ENCODE measurements at places on chromosomes 1 and 21.

DNA sequence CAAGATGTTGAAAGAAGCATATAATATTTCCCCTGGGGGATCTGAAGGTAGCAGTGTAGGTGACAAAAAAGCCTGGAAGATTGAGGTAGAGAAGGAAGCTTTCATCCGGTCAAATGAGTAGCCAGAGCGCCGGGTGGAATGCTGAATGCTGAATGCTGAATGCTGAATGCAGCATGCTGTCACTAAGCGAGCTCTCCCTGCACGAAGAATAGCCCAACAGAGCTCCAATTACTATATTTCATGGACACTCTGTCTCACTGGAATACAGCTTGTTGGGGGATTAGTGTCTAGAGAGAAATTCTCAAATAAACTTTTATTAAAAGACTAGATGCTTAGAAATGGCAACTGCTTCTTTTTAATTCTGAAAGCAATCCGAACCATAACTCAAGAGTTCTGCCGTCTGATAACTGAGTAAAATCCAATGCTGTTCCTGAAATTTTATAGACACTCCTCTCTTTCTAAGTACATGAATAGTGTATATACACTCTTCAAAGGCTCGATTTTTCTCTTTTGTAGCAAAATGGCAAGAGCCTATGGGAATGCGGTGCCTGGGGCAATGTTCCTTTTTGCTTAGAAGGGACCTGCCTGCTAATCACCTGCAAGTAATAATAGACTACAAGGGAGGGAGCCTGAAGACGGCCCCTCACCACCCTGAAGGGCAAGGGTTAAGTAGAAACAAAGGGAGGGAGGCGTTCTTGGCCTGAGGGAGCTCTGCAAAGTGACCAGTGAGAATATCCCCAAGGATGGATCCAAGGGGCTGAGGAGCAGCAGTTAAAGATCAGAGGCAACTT, 203.7 kb upstream of the ESRRG start:
- DNase-seq = no peak

DNA sequence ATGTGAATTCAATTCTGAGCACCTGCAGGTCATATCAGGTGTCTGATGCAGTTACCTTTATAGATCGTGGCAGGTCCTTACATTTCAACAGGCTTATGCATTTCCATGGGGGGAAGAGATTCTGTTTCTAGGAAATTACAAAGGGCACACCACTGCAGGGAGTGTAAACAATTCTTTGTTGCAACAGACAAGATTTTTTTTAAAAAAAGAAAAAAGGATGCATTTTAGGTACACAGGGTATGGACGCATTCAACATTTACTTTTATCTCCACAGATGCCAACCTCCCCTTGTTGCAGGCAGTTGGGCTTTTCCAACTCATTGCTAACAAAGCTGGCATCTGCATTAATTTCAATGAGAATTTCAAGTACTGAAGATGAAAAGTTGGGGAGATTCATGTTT, 13.5 kb upstream of the TEKT2 start:
- DNase-seq = no peak

GRCh38 chr1:64822621-64823020, 77.7 kb downstream of the RAVER2 start:
- no peak for DNase-seq

GRCh38 chr1:231781892-231782291, 155.3 kb downstream of the DISC1 start:
- no peak for DNase-seq

DNA sequence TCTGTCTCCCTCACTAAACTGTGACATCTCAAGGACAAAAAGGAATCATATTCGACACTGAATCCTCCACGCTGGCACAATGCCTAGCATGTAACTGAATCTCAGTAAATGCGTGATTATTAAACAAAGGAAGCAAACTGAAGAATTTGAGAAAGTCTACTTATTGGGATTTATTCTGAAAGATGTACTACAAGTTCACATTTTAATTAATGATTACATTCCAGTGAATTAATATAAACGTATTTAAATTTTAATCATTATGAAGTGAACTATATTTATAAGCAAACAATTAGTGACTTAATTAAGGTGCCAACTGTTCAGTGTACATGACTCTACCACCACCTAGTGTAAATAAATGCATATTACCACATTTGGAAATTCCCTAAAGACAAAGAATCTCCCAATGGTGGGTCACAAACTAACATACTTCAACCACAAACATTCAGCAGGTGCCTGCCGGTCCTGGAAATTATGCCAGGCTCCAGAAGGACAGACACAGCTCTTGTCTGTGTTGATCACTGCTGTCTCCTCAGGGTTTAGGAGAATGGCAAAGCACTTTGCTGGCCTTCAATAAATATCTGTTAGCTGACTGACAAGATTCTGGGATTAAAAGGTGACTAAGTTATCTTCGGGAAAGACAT, 56.3 kb downstream of the SMYD3 start:
- peak; percentile 58 for DNase-seq

DNA sequence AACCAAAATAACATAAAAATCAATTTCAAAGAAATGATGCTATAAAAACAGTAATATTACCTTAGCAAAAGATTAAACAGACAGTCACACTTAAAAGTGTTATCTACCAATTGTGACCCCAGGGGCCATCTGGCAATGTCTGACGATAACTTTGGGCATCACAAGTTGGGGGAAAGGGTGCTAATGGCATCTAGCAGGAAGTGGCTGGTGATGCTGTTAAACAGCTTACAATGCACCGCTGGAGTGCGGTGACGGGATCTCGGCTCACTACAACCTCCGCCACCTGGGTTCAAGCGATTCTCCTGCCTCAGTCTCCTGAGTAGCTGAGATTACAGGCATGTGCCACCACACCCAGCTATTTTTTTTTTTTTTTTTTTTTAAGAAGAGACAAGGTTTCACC, 27.6 kb downstream of the NUP133 start:
- DNase-seq = no peak

- no peak for DNase-seq
These were observed 59.0 kb upstream of the FGGY start for GRCh38 chr1:59237900-59238299.

GRCh38 chr1:247077876-247078257, 744 bp downstream of the ZNF670 start:
- DNase-seq = no peak

DNA sequence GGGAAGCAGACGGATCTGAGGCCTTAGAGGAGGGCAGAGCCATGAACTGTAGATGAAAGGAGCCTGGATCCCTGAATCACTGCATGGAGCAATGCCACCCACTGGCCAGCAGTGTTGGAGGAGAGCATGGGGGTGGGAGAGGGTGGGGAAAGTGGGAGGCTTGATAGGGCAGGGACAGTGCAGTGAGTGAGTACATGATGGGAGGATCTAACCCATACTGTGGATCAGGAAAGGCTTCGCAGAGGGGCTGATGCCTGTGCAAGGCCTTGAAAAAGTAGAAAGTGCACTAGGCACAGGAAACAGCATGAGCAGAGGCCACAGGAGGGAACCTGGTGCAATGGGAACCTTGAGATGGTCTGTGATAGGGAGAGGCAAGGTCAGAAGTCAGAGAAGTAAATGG, 391.9 kb downstream of the PTPRU start:
- DNase-seq = no peak
